T-cell (primary cell): ENCODE measurements at places on chromosomes 3 and 15.

DNA sequence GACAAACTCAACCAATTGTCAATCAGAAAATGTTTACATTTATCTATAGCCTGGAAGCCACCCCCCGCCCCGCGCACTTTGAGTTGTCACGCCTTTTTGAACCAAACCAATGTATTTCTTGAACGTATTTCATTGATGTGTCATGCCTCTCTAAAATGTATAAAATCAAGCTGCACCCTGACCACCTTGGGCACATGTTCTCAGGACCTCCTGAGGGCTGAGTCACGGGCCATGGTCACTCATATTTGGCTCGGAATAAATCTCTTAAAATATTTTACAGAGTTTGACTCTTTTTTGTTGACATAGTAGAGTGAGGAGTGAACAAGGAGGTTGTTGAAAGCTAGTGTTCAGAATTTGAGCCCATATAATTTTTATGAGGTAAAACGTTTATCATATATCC lies 6.5 kb downstream of the MCTP2 start:
- no peak for DNase-seq

GRCh38 chr3:143120716-143121240 lies 1.2 kb downstream of the CHST2 start:
- DNase-seq: peak; percentile 45

- DNase-seq: no peak
Observed at GRCh38 chr3:46990573-46991374, 11.3 kb downstream of the NBEAL2 start.

GRCh38 chr3:125108833-125109535 lies 53.2 kb upstream of the HEG1 start:
- no peak for DNase-seq

- no peak for DNase-seq
Observed at GRCh38 chr15:55420171-55420866, 12.0 kb downstream of the PIERCE2 start.

- DNase-seq: no peak
Observed at GRCh38 chr15:77641999-77642398, 9.3 kb upstream of the LINGO1 start.

- DNase-seq: no peak
Observed at GRCh38 chr3:127484601-127485388, 105.7 kb downstream of the TPRA1 start.

- no peak for DNase-seq
Observed at GRCh38 chr3:128853826-128854225, 25.6 kb upstream of the ACAD9 start.

DNA sequence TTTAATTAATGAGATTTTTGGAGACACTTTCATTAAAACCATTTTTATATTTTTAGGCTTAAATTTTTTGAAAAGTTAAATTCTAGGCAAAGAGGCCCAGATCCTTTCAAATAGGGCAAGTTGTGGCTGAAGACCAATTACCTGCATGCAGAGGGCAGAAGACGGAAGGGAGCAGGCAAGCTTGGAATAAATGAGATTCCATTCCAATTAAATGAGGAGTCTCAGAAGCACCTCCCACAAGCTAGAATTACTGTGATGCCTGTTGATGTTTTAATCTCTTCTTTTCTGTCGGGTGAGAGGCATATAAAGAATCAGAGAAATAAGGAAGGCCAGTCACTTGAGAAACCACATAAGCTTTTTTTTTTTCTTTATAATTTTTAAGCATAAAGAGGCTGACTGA lies 46.8 kb downstream of the KBTBD8 start:
- no peak for DNase-seq

GRCh38 chr15:60949039-60949977 lies 279.8 kb downstream of the RORA start:
- no peak for DNase-seq

GRCh38 chr3:112639455-112640225 lies 1.3 kb downstream of the CCDC80 start:
- no peak for DNase-seq

DNA sequence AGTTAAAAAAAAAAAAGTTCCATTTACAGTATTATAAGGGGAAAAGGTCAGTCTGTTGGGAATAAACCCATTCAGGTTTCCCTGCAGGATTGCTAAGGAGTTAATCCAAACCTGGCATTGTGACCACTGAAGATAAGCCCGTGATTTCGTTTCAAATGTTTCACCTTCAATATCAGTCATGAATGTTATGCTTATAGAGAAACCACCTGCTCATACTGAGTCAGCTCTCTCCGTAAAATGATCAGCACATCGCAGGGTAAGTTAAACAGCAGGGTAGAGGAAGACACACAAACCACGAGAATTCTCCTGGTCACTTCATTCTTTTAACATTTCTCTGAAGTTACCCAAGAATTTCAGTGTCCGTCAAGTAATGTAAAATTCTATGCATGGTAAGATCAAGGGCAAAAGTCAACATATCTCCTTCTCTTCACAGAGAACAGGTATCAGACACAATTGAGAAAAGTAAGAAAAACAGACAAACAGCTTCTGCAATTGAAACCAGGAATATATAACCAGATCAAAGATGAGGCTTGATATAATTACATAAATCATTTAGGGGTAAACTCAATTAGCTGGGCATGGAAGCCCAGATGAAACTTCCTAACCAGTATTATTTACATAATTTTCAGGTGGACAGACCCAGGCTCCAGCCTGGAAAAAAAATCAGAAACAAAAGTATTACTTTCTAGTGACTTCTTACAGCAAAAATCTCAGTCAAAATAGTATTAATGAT lies 67.6 kb upstream of the ARHGEF3 start:
- no peak for DNase-seq

DNA sequence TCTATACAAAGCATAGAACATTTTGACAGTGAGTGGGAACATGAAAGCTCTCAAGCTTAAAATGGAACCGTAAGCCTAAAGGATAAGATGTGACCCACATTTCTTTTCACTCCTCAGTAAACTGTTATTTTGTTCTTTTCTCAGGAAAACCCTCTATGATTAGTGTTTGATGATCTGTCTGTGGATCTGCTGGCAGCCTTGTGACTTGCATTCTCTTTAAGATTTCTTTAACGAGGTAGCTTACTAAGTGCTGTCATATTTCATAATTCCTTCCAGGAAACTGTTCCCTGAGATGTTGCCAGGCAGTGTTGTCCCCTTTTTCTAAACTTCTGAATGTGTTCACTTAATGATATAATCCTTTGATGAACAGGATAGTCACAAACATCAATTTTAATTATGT lies 167.6 kb downstream of the PYDC2 start:
- DNase-seq: no peak

DNA sequence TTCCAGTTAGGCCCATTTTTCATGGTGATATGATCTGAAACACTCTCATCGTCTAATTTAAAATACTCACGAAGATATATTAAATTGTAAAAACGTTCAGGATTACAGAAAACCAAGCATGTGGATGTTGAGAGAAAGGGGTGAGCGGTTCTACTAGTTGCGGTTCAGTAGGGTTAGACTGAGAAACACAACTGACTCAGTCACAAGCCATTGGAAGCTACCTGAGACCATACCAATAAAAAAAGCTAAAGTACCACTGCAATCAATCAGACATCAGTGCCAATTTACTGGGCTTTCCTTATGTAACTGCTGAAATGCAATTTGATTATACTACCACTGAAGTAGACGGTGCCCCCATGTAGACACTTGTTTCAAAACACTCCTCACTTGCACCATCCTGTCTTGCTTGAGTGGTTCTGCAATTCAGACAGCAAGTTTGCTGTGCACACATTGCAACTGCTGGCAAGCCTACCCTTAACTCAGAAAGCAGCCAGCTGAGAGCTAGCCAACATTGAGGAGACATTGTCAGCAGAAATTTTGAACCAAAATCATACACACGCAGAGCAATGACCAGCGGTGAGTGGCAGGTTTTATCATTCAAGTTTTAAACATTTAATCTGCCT lies 368.7 kb upstream of the ARHGEF26 start:
- no peak for DNase-seq

DNA sequence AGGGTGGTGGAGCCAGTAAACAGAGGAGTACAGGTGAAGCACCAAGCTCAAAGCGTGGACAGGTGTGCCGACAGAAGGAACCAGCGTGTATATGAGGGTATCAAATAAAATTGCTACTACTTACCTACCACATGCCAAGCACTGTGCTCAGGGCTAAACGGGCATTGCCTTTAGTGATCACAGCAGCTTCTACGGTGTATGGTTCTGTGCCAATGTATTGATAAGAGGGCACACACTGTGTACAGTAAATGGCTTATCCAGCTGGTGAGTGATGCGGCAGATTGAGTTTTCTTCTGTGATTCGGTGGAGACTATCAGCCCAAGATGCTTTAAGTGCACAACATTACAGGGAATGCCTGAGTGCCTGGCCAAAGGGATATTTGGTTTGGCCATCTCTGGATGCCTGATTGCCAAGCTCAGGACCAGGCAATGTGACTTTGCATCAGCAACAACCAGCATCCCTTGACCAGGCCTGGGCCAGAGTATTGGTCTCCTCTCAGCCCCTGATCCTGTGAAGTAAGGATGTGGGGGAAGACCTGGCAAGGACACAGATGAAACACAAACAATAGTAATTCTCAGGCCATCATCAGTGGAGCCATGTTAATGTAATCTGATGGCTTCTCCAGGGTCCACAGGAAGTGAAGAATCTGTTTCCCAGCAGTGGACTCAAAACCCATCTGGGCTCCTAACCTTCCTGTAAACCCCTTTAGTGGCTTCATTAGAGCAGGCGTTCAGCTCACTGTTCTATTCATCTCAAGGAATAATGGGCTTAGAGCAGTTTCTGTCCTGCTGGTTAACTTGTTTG lies 14.1 kb downstream of the STARD5 start:
- no peak for DNase-seq

- DNase-seq: no peak
Observed at GRCh38 chr3:46981932-46982471, 2.5 kb downstream of the NBEAL2 start.

- no peak for DNase-seq
Observed at GRCh38 chr3:57803647-57804081, 47.6 kb downstream of the SLMAP start.

- no peak for DNase-seq
Observed at GRCh38 chr3:16179261-16179660, 4.8 kb downstream of the GALNT15 start.

DNA sequence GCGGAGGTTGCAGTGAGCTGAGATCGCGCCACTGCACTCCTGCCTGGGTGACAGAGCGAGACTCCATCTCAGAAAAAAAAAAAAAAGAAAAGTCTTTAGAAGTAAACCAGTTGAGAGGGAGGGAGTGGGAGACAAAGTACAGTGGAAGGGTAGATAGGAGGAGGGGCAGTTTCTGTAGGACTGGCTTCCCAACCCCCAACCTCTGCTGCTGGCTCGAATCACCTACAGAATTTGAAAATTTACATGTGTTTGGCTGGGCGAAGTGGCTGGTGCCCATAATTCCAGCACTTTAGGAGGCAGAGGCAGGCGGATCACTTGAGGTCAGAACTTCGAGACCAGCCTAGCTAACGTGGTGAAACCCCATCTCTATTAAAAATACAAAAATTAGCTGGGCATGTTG lies 24.1 kb upstream of the SEMA4B start:
- no peak for DNase-seq

GRCh38 chr3:67635806-67636205 lies 18.6 kb downstream of the SUCLG2 start:
- DNase-seq: no peak

GRCh38 chr3:64915778-64916177 lies 228.0 kb upstream of the ADAMTS9 start:
- DNase-seq: no peak

- DNase-seq: no peak
Observed at GRCh38 chr15:63403254-63403945, 21.8 kb upstream of the CA12 start.

DNA sequence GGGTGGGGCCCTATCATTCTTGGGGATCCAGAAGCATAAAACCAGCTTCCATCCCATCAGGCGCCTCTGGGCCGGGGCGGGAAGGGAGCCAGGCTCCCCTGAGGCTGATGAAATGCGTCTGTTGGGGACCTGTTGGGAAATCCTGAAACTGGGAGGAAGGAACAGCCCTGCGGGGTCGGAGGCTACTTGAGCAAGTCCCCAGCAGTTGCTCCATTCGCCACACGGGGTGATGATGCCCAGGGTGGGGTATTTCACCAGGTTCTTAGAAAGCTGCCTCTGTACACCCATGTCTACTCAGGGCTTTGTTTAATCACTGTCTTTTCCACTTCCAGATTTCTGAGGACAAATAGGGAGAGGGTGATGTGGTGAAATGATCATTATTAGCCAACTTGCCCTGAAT lies 25.4 kb upstream of the TSEN2 start:
- DNase-seq: no peak

- DNase-seq: no peak
Observed at GRCh38 chr15:99914723-99915122, 181.5 kb upstream of the LYSMD4 start.

DNA sequence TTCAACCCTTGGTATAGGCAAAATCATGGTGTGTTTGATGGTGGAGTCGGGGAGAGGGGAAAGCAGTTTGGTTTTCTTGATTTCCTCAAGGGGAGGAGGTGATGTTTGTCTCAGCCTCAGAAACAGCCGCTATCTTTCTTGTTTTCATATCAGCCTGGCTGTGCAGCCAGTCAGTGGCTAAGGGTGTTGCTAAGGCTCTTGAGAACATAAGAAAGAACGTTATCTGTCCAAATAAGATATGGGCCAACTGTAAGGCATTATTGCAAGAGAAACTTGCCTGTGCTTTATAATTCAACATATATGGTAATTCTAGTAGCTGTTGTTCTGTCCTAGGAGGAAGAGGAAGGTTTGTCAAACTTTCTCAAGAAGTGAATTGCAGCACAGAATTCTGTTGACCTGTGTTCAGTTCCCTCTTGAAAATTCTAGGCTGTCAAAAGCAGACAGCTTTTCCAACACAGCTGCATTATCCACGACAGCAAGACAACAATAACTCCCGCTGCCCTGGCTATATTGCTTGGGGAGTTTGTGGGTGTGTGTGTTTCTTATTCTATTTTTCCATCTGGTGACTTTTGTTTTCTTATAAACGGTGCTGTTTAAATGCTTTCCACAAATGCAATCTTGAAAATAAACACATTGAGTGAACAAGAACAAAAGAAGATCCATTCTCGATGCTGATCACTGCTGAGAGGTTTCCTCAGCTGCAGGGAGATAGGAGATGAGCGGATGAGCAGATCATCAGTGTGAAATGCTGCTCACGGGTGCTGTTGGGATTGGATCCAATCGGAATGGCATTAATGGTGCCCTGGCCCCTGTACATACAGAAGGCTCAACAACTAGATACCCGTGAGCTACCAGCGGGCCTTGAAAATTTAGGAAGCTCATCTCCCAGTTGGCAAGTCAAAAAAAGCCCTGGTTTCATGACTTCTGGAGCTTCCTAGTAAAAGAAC lies 90.8 kb upstream of the TNFAIP8L3 start:
- no peak for DNase-seq
